ENCODE measurements at places on chromosomes 2 and 18.
A peak's percentile ranks its signal among the peaks of the same experiment; 100 is the strongest.

DNA sequence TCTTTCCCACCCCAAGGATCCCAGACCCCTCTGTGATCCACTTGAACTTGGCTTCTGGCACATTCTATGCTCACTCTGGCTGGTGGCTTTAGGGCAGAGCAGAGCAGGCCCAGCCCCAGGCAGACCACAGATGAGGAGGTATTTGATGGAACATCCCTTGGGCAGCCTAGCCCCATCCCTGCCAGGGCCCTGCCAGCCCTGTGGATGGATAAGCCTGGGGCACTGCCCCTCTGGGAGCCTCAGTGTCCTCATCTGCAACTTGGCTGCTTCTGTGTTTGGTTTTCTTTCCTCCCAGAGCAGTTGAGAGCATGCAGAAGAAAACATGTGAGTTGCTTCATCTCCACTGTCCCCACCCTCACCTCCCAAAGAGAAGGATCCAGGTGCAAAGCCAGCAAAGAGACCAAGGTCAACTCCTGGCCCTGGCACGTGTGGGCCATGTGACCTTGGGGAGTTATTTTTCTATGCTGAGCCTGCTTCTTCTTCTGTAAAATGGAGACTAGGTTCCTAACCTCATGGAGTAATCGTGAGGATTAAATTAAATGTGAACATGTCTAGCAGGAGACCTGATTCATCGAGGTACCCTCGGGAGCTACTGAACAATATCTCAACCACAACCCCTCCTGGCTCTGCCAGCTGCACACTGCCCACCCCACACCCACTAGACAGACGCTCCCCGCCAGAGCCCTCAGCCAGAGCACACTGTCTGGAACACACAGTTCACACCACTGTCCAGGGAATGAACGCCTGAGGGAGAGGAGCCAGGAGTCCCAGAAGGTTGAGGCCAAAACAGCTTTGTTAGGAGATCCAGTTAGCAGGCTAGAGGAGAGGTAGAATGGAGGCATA is 14.6 kb upstream of the TNS1 start:
- no peak for DNase-seq

DNA sequence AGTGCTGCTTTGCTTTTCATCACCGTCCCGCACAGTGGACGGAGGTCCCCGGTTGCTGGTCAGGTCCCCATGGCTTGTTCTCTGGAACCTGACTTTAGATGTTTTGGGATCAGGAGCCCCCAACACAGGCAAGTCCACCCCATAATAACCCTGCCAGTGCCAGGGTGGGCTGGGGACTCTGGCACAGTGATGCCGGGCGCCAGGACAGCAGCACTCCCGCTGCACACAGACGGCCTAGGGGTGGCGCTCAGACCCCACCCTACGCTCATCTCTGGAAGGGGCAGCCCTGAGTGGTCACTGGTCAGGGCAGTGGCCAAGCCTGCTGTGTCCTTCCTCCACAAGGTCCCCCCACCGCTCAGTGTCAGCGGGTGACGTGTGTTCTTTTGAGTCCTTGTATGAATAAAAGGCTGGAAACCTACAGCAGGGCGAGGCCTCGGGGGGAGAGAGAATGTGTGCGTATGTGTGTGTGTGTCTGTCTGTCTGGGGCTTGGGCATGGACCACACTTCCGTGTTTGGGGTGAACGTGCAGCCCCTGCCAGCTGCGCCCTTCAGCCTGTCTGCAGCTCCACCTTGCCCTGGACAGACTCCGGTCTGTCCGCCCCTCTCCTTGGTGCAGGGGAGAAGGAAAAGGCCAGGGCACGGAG is 32.3 kb downstream of the GPC1 start:
- no peak for DNase-seq

DNA sequence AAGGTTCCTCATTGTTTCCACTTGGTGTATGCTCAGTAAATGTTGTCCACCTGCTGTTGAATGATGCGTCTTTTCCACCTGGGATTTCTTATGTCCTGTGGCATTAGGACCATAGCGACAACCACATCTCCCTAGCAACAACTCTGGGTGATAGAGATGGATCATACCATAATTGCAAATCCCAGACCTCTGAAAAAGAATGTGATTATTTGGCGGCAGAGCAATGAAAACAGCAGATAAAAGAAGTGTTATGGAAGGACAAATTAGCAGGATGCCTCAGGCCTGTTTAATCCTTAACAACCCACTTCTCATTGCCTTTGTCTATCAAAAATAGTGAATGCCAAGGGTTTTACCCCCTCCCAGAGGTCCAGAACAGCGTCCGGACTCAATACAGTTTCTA is 278.9 kb downstream of the TSN start:
- DNase-seq, result no peak

GRCh38 chr2:235278771-235279355 is 215.0 kb upstream of the AGAP1 start:
- DNase-seq, result no peak

- peak; percentile 21 for DNase-seq
Measured at GRCh38 chr2:159998961-159999360, 63.5 kb downstream of the PLA2R1 start.

GRCh38 chr2:75634945-75635344 is 11.6 kb upstream of the MRPL19 start:
- DNase-seq, result no peak

DNA sequence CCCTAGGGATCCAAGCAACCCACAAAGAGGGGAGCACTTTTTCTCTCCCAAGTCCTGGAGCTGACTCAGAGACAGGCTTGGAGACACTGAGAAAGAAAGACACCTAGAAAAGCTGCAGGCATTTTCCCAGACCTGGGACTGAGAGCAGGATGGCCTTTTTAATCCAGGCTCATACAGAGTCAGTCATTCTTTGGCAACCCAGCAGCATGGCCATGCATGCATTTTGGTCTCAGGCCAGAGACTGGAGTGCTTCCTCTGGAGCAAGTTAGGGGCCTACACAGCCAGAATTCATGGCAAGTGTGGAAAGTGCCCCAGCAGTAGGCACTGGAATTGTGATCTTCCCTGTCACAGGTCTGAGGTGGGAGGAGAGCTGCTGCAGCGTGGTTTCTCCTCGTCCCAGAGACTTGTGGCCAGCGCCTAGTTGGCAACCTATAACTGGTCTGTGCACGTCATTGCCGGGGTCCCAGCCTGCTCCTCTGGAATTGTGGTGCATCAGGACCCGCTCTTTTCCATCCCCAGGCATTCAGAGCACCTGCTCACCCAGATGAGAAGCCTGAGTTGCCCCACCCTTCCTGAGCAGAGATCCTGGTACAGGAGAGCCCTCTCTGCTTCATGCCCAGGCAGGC is 231.9 kb upstream of the RAB6C start:
- DNase-seq, result no peak

DNA sequence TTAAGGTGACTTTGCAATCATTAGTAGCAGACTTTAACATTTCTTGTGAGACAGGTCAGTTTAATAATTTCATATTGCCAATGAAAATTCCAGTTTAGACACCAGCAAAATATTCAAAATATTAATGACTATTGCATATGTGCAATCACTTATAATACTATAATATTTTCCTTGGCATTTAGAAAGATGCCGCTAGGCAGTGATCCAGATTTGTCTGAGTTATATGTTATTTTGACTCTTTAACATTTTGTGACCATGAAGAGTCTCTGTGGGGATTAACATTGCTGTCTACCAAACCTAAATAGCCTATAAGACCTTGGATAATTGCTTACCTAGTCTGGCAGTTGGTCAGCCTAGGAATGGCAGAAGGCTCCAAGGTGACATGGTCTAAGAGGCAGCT is 389.6 kb downstream of the THSD7B start:
- DNase-seq, result no peak

DNA sequence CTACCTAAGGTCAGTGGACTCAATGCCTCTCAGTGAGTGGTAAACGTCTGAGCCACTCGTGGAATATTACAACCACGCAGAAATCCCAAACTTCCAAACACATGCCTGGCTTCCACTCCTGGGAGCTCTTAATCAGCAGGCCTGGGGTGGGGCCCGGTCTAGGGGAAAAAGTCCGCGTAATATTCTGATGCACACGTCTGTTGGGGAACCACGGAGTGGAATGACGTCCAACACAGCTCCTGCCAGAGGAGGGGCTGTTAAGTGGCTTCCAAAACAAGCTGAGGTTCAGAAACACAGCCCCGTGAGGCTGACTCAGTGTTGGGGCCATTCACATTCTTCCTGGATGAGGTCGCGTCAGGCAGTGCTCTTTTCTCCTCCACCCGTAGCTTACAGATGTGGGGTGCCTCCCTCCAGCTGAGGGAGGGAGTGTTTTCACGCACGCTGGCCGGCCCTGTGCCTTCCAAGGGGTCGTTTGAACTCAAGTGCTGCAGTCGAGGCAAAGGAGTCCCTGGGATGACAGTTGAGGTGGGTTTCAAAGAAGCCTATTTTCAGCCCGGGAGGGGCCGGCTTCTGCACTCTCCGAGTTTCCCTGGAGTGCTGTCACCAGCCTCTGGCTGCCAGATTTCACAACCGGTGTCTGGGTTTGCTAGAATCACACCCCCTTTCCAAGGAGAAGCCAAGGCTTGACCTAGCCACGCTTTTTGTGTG is 73.1 kb downstream of the ACKR3 start:
- DNase-seq, result peak; percentile 83

GRCh38 chr2:15892151-15892880 is 48.0 kb upstream of the MYCN start:
- DNase-seq, result no peak

- no peak for DNase-seq
Measured at GRCh38 chr18:75199327-75199726, 9.6 kb downstream of the PTGR3 start.

GRCh38 chr2:206396211-206396610 is 47.1 kb upstream of the ADAM23 start:
- no peak for DNase-seq

- no peak for DNase-seq
Measured at GRCh38 chr2:160132761-160133160, 67.3 kb downstream of the ITGB6 start.

- DNase-seq, result no peak
Measured at GRCh38 chr2:64260817-64261216, 116.6 kb upstream of the PELI1 start.

- no peak for DNase-seq
Measured at GRCh38 chr18:63145851-63146555, 173.6 kb downstream of the BCL2 start.

DNA sequence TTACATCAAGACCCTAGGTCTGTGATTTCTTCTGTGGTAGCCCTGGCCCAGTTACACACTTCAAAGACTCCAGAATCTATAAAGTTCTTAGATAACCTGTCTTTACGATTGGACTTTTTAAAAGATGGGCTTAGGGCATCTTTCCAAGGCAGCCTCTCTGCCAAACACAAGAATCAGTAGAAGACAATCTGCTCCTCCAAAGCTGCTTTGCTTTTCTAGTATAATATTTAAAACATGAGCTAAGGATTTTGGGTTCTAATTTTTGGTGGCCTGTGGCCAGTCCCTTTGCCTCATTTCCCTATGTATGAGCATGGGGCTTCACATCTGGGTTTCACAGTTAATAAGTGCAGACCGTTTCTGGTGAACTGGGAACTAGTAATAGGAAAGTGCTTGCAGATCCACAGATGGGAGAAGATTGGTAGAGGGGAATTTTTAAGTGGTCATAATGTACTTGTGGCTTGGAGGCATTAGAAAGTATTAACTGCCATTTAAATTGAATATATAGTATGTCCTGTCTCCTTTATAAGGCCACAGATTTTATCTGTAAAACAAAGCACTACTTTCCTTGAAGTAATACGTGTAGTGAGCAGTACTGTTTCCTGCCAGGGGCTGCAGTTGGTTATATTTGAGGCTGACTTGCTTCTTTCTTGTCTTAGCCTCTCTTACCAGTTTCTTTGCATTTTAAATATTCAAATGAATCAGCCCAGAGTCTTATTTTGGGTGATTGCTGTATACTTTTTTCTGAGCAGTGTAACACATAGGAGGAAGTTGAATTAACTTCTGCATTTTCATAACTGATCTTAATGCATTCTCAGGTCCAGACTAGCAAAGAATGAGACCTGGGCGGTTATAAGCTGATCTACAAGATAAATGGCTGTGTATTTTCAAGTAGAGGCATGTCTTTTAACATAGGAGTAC is 1.5 kb downstream of the ARPC2 start:
- DNase-seq, result peak; percentile 57

DNA sequence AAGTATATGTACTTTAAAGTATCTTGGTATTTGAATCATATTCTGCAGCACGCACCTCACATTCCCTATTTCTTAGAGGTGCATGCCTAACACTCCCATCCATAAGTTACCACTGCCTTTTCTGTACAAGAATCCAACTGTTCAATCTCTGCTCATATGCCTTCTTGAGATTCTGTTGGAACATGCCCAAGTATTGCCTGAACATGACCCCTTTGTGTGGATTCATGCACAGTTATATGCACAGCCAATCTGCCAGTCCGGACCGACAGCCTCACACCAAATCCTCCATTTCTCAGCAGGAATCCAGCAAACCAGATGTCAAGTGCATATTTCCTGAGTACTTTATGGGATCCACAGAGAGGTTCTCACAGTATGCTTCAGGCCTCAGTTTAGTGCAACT is 222.0 kb downstream of the TMEM182 start:
- no peak for DNase-seq

- no peak for DNase-seq
Measured at GRCh38 chr2:12048550-12048949, 302.1 kb downstream of the LPIN1 start.

DNA sequence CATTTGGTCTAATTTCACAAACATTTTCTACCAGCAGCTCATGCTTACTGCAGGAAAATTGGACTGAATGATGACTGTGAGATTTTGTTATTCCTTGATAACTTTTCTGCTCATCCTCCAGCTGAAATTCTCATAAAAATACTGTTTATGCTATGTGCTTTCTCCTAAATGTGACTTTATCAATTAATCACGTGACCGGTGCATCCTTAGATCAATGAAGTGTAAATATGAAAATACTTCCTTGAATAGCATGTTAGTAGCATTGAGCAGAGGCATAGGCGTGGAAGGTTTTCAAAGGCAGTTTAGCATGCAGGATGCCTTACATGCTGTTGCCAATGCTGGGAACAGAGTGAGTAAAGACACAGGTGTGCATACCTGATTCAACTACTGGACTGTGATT is 1002.5 kb downstream of the CBLN2 start:
- no peak for DNase-seq

DNA sequence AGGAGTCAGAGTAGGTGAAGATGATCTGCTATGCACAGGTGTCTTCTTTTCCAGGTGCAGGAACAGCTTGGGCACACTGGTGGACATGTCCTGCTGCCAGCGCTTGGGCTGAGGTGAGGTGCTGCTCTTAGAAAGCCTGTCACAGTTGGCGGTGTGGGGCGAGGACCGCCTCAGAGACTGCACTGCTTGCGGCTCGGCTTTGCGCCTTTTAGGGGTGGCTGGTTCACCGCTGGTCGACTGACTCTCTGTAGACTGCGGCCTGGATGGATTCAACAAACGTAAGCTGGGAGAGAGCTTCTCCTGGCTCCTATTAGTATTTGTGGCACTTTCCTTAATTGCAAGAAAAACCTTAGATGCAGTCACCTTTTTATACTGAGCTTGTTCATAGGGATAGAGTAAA is 1.7 kb downstream of the MSL3B start:
- DNase-seq, result no peak

GRCh38 chr2:5227062-5227699 is 465.0 kb upstream of the SOX11 start:
- no peak for DNase-seq

- DNase-seq, result no peak
Measured at GRCh38 chr18:1464444-1465217, 560.0 kb downstream of the ADCYAP1 start.

Data from RKO (cell line).